ENCODE measurements at places on chromosomes 3 and 15.

- no peak for DNase-seq
Observed at GRCh38 chr3:117597865-117598264, 888.3 kb downstream of the TUSC7 start.

GRCh38 chr3:79203144-79203519 is 564.7 kb downstream of the ROBO1 start:
- no peak for DNase-seq

DNA sequence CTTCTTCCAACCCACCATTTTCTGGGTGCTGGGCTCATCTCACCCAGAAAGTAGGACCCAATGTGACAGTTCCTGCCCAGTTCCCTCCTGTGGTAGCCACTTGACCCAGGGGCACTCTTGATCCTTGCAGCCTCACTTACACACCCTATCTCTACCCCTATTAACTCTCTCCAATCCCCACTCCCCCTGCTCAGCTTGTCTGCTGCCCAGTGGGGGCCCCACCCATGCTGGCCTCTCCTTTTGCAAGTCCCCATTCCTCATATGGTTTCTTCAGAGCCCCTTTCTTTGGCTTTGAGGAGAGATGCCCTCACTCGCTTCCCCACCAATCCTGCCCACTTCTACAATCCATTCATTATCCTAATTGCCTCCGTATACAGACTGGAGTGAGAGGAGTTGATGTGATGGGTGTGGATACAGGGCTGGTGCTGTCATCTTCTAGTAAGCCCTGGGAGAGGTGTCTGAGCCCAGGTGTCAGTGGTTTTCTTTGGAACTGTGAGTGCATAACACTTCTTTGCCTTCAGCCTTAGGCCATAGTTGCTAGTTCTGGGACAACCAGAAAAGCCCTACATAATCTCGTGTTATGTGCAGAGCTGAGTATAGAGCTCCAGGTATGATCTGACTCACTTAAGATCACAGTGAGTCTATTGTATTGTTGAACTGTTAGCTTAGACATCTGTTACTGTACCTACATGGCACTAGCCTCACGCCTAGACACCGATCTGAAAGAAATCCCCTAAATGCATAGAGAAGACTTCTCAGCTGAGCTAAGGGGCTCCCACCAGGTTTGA is 4.8 kb upstream of the CCR5 start:
- no peak for DNase-seq

DNA sequence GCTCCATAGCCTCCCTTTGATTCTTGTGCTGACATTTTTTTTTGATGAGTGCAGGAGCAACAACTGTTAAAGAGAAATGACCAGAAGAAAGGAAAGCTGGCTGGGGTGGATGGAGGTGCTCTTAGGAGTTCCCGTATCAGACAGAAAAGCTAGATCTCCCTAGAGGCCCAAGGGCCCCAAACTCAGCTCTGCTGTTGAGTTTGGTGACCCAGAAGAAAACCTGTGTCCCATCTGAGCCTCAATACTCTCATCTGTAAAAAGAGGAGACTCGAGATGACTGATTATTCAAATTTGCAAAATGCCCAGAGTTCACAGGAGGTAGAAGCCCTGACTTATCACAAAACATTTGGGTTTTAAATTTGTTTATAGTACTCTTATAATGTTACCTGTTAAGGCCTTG is 142.4 kb downstream of the TIGIT start:
- no peak for DNase-seq

- DNase-seq: no peak
Observed at GRCh38 chr3:140334132-140334929, 343.5 kb upstream of the TRIM42 start.

DNA sequence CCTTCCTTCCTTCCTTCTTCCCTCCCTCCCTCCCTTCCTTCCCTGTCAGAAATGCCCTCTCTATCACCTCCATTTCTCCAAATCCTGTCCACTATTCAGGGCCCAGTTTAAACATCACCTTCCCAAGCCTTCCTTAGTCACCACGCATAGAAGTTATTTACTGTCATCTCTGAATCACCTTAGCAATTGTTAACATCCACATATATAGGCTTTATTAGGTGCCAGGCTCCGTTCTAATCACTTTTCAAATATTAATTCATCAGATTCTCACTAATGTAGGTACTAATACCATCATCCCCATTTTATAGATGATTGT is 1.1 kb upstream of the MAGEF1 start:
- no peak for DNase-seq

DNA sequence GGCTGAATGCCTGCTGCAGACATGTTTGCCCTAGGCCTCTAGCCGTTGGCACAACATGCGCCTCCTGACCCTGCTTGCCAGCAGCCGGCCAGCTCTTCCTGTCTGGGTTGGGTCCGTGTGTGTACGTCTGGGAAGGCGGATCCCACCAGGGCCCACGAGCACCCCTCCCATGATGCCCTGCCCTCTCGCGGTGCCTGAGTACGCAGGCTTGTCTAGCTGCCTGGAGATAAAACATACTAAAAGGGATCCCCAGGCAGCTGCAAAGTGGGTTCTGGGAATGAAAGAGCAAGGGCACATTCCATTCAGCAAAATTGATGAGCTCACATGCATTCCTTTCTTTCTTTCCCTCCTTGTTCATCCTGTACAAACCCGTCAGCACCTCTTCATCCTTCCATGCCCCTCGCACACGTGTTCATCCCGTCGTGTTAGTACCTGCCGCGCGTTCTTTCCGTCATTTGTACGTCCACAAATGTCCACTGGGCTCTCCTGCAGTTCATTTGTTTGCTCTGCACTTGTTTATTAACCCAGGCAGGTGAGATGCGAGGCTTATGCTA is 74.3 kb downstream of the FBLN2 start:
- no peak for DNase-seq

GRCh38 chr3:138976047-138976446 is 29.0 kb downstream of the FOXL2NB start:
- no peak for DNase-seq

DNA sequence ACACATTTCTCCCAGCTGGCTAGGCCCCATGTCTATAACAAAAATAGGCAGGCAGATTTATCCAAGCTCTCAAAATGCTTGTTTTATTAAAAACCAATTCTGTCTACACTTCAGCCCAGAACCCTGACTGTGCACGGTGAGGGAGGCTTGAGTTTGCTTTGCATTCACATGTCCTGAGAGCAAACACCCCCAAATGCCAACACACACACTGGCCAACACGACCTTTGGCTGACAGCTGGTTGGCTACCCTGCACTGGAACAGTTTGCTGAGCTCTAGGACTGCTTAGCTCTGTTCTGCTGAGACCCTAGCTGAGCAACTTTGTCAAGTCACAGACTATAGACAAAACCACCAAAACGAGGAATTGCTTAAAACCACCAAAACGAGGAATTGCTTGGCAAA is 3.6 kb downstream of the STIMATE start:
- DNase-seq: no peak

GRCh38 chr3:115186351-115187148 is 39.5 kb upstream of the ZBTB20 start:
- no peak for DNase-seq

DNA sequence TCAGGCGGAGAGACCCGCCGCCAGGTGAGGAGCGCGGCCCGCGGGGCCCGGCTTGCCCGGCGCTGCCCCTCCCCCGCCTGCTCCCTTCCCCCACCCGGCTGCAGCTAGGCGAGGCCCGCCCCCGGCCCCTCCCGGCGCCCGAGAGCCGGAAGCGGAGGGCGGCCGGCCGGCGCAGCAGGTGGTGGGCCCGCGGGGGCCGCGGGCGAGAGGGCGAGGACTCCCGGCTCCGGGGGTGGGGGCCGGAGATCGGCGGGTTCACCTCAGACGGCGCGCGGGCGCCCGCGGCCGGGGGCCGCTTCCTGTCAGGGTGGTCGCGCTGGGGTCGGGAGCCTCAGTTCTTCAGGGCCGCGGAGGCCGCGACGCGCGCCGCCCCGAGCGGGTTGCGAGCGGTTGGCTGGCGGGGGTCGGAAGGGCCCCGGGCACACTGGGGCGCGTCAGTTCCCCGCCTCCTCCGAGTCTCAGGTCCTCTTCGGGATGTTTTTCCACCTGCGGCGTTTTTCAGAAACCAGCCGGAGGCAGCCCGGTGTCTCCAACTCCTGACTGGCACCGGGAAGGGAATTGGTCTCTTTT is 395 bp downstream of the ZFAND6 start:
- DNase-seq: no peak

- DNase-seq: no peak
Observed at GRCh38 chr3:51934991-51935885, 6.5 kb downstream of the RRP9 start.

DNA sequence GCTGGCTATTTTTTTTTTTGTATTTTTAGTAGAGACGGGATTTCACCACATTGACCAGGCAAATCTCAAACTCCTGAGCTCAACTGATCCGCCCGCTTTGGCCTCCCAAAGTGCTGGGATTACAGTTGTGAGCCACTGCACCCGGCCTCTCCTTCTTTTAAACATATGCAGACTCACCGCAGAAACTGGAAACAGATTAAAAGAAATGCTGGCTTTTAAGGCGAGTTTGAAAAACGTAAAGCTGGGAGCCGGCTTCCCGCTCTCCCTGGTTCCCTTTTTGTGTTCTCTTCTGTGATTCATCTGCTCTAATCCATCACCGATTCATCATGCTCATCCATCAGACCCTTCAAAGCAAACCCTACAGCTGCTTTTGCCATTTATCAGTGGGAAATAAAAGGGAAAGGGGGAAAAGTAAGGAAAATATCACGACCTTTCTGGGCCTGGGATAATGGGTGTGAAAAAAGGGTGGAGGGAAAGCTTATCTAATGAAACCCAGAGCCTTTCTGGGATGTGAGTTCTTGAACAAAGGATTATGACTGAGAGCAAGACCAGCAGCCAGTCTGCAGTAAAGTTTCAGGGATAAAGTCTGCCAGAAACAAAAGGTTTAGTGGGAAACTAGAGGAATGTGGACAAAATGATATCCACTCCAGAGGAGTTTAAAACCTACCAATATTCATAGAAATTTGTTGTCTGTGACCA is 92.3 kb upstream of the LRIG1 start:
- no peak for DNase-seq

DNA sequence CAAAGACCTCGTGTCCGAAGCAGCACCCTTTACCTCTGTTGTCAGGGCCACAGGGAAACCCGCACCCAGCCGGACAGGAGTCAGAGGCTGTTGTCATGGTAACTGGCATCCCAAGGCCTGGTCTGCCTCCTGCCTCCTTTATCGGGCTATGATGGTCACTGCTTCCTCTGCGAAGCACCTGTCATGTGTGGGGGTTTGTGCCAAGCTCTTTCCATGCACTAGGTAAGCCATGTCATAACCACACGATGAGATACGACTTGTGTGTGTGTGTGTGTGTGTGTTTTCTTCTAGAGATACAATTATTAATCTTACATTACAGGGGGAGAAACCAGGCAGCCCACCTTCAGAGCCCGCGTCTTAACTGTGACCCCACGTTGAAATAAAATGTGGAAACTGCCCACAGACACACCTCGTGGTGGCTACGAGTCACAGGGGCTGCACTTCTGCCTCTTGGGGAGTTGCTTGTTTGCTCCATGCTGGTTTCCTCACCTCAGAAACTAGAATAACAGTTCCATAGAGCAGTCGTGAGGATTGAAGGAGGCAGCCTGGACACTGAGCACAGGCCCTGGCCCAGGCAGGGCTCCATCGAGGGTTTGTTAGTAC is 18.0 kb downstream of the ZDHHC19 start:
- peak; percentile 11 for DNase-seq

- DNase-seq: no peak
Observed at GRCh38 chr3:155871746-155872158, 1.3 kb downstream of the GMPS start.

GRCh38 chr3:176321099-176321498 is 876.2 kb downstream of the TBL1XR1 start:
- DNase-seq: no peak

DNA sequence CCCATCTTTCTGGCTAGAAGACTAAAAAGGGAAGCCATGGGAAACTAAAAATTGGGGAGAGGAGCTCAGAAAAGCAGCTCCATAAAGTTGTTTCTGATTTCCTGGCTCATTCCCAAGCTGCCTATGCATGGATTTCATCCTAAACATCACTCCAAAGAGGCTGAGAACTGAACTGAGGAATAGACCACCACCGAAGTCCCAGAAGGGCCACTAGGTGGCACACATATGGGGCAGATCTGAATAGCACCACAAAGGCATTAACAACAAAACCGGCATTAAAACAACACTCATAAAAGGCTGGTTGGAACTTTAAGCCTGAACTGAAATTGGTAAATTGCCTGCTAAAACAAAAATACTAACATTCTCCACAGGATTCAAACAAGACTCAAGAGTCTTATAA is 106.3 kb downstream of the PLD1 start:
- DNase-seq: no peak

DNA sequence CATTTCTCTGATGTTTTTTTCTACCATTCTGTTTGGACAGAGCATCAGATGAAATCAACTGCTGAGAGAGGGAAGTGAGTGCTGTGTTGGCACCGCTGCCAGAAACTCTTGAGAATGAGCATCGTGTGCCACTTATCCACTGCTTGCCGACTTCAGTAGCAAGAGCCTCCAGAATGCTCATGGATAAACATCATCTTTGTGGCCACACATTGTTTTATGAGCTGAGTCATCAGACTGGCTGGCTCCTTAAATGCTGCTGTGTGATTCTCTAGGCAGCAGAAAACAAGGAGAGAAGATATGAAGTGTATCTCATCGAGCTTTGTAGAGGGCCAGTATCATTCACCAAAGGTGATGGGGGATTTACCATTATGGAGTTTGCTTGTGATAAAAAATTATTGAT is 3.4 kb upstream of the DOCK3 start:
- no peak for DNase-seq

DNA sequence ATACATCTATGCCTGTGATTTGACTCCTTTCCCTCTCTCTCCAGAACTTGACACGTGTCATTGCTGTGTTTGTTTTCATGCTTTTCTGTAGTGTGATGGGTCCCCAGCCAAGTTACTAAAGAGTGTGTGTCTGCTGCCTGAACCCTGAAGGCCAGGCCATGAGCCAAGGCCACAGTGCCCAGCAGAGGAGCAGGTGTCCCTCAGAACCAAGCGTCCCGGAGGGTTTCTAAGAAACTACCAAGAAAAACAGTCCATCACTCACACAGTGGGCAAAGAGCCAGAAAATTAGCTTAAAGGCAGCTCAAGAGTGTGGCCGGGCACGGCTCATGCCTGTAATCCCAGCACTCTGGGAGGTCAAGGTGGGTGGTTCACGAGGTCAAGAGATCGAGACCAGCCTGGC is 35.2 kb downstream of the FBXO45 start:
- no peak for DNase-seq

DNA sequence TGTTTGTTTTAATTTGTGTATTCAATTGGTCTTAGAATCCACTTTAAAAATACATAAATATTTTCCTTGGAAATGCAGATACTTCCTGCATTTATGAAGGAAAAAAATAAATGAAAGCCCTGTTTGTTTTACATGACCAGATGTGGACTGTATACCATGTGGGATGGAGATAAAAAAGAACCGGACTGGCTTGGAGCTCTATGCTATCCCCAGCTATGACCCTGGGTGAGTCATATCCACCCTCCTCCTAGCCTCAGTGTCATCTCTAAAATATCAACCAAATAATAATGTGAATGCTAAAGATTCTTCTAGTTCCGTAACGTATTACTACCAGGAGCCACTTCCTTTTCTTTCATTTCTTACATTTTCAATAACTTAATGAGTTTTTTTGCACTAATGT is 44.5 kb upstream of the PDZRN3 start:
- no peak for DNase-seq

GRCh38 chr3:148962513-148962912 is 28.8 kb upstream of the GYG1 start:
- DNase-seq: no peak

Data from CD4-positive, alpha-beta T cell treated with Interleukin-4 for 1 hour (primary cell).